ENCODE measurements at places on chromosomes 5 and 9. TPM values are rescaled to one million over a fixed set of nuclear protein-coding genes. Genes with fewer than 3 reads are reported as not detected.

The PCDHA1 gene
- total RNA-seq = under 0.01 TPM

The KLF4 gene
- total RNA-seq = 16.8 TPM

The DNM1 gene
- 9.6 TPM for total RNA-seq

The FOXD4L5 gene
- under 0.01 TPM for total RNA-seq

The PCDHGA12 gene
- 9.1 TPM for total RNA-seq

The SPINK6 gene
- total RNA-seq = 15.6 TPM

The PCDHGA5 gene
- 1.3 TPM for total RNA-seq

The INIP gene
- 10.0 TPM for total RNA-seq

The OMD gene
- total RNA-seq = not detected

The ANP32B gene
- 7.8 TPM for total RNA-seq

The CBY3 gene
- not detected for total RNA-seq

The FOXD4L3 gene
- total RNA-seq = not detected

The NUTM2F gene
- not detected for total RNA-seq

The DNAI1 gene
- total RNA-seq = not detected

The OBP2B gene
- not detected for total RNA-seq

The PRDM9 gene
- total RNA-seq = not detected

The GIN1 gene
- 6.5 TPM for total RNA-seq

The FAM193B gene
- total RNA-seq = 12.2 TPM
